Esophagus muscularis mucosa (tissue), 4 donors: ENCODE measurements at places on chromosomes 11 and 22. TPM values are rescaled to one million over a fixed set of nuclear protein-coding genes. Genes with fewer than 3 reads are reported as not detected.

Gene LSP1
- 36.3 TPM for total RNA-seq

Gene RIBC2
- not detected for total RNA-seq

Gene AGBL2
- total RNA-seq: not detected

Gene TBC1D10A
- 40.3 TPM for total RNA-seq
